Ovary (tissue), 10 donors: ENCODE measurements at places on chromosomes 6 and 20.

- DNase-seq, result no peak
Measured at GRCh38 chr6:38187325-38187724, 367.8 kb downstream of the ZFAND3 start.

- no peak for DNase-seq
Measured at GRCh38 chr6:11008821-11009220, 35.3 kb downstream of the ELOVL2 start.

DNA sequence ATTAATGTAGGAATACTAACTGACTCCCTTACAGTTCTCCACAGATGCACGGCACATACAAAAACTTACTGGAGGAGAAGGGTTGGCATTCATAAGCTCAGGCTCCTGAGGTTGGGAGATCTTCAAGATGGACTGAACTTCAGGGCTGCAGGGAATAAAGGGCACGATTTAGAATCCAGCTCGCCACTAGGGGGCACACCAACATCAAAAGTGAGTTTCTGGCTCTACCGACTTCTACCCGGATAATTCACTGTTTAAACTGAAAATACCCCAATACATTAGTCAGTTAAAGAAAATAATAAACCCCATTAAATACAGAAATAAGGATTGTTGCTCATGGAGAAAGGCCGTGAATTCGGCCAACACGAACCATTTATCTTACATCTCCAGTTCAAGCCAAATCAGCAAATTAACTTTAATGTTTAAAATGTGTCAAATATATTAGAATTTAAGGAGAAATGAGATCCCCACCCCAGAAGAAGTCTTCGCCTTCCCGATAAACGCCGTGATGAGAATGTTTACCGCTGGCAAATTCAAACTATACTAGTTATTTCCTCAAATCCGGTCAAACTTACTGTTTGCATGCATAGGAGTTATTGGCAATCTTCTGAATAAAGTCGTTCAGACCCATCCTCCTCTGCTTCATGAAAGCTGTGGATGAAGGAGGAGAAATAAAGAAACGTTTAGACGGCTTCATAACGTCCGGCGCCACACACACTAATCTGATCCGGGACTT lies 121.7 kb upstream of the SLC2A12 start:
- peak; percentile 90 for DNase-seq

DNA sequence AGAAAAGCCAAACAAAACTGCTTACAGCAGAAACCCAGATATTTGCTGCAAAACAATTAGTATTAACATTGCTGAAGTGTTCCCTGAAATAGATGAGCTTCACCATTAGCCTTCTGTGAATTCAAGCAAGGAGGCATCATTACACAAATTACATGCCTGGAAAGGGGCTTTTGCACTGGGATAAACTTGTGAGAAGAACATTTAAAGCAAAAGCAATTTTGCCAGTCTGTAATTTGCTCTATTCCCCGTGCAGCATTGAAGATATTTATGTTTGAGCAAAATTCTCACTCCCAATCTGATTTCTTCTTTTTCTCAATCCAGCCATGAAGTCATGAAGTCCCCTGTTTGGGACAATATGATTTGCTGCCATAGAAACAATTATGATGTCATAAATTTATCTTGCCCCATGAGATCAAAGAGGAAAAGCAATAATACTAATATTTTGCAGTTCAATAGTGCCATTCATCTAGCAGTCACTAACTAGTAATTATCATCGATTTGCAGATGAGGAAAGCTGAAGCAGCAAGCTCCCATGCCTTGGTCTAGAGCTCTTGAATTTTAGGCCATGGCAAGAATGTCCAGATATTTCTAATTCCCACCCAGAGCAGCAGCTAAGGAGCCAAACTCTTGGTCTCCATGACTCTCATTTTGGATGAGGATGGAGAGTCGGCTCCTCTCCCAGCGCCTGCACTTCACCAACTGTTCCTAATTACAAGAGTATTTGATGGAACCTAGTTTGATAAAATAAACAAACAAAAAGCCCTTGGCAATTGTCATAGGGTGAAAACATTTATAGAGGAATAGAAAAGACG lies 49.5 kb upstream of the CCN6 start:
- DNase-seq, result no peak

- DNase-seq, result no peak
Measured at GRCh38 chr20:41403604-41404003, 37.0 kb upstream of the EMILIN3 start.

DNA sequence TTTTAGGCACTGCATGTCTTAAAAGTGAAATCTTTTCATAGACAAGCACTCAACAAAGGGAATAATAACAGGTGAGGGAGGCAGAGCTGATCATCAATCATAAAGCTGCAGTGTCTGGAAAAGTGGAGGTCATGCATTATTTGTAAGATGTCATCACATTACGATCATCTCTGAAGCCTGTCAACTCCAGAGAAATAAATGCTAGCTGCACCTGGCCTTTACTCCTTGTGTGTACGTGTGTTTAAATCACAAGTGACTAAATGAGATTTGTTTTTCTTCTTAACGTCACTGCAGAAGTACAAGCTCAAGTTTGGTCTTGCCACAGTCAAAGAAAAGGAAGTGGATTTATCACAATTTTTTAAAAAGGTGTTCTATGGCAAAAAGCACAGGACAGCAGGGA lies 275.5 kb upstream of the SGK1 start:
- DNase-seq, result no peak

GRCh38 chr6:119323931-119324330 lies 25.6 kb downstream of the MAN1A1 start:
- no peak for DNase-seq

DNA sequence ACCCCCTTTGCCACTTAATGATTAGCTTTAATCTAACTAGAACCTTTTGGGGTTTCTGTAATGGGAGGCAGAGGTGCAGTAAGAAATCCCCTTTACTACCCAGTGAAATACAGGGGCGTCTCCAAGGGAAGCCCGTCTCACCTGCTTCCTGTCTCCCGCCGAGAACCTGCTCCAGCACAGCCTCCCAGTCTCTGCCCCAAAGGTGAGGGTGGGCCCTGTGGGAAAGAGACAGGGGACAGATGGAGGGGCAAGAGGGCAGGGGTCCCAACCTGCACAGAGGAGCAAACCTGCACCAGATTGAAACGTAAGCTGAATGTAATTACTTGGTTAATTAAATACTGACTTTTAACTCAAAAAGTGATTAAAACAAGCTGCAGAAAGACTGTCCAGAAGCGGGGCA lies 474.2 kb upstream of the SULF2 start:
- no peak for DNase-seq

DNA sequence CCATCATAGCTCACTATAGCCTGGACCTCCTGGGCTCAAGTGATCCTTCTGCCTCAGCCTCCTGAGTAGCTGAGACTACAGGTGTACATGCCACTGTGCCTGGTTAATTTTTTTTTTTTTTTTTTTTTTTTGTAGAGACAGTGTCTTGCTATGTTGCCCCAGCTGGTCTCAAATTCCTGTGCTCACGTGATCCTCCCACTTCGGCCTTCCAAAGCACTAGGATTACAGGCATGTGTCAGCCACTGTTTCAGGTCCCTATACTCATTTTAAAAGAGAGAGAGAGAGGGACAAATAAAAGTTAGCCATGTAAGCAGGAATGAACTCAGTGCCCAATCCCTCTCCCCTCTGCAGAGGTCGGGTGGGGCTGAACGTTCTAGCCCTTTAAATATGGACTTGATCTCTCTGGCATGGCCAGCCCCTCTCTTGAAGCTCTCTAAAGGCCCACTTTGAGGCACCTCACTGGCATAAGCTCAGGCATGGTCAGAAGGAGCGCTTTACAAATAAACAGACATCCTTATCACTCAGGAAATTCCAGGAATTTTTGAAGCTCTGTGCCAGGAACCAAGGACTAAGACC lies 9.0 kb upstream of the SERPINB1 start:
- DNase-seq, result no peak

GRCh38 chr6:45605971-45606370 lies 228.2 kb upstream of the SUPT3H start:
- no peak for DNase-seq

- no peak for DNase-seq
Measured at GRCh38 chr6:90107771-90108282, 188.8 kb downstream of the BACH2 start.

GRCh38 chr20:36098364-36098763 lies 56.2 kb upstream of the EPB41L1 start:
- no peak for DNase-seq

- peak; percentile 22 for DNase-seq
Measured at GRCh38 chr6:32785781-32786533, 22.6 kb upstream of the HLA-DQB2 start.

DNA sequence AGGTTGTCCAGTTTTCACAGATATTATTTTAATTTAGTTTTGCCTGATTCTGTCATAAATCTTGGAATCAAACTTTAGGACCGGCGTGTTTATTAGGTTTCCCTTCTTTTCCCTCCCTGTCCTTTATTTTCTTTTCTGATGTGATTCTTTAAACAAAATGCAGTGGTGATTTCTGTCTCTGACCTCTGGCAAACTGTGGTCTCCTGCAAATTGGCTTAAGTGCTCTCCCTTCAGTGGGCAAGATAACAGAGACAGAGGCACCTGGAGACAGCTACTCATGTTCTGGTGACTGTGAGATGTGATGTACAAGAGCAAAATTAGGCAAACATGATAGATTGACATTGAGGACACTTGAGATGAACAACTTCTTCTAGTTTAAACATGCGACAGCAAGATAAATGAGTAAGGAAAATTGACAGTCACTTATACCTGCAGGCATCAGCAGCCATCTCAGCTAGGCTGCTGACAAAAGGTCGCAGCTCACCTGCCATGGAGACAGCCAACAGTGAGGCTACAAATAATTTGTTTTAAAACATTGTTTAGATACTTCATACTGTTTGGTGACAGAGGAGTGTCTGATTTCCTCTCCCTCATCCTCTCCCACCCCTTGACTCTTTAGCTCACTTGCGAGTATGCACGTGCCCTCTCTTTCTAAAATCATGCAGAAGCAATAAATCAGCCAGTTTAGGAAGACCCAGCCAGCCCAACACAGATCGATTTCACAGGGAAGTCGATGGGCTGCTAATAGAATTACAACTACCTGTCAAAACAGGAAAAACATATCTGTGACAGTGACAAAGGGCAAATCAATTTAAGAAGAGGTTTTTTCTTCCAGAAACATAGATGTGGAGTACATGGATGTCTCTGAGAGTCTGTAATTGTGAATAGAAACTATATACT lies 63.4 kb upstream of the MAP3K7 start:
- no peak for DNase-seq

DNA sequence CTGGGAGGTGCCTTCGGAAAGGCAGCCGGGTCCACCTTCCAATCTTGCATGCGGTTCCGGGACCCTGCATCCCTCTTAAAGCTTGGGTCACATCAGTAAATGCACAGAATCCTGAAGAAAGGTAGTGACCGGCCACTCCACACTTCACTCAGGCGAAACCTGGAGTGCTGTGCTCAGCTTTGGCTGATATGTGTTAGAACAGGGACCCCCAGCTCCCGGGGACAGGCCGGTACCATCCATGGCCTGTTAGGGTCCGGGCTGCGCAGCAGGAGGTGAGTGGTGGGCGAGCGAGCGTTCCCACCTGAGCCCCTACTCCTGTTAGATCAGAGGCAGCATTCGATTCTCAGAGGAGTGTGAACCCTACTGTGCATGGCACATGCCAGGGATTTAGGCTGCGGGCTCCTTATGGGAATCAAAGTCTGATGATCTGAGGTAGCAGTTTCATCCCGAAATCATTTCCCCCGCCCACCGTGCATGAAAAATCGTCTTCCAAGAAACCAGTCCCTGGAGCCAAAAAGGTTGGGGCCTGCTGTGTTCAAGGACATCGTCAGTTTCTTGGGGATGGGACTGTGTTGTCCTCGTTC lies 143.0 kb downstream of the ERMARD start:
- DNase-seq, result no peak

DNA sequence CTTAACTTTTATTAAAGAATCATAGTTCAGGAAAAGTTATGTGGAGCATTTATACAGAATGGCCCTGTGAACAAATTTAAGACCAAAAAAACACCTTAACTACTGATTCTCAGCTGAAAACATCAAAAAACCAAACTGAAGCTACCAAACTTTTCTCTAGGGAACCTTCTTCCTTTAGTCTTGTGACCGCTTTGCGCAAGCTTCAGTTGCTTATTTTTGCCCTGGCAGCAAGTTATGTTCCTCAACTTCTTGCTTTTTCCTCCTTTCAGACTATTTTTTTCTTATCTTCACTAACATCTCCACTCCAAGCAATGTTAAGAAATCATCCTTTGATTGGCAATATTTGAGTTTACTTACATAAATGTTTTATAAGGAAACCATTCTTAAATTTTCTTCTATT lies 100.1 kb downstream of the MYB start:
- DNase-seq, result no peak

- no peak for DNase-seq
Measured at GRCh38 chr20:36308986-36309385, 2.8 kb downstream of the DLGAP4 start.

GRCh38 chr6:10272591-10272990 lies 142.3 kb downstream of the TFAP2A start:
- DNase-seq, result no peak

DNA sequence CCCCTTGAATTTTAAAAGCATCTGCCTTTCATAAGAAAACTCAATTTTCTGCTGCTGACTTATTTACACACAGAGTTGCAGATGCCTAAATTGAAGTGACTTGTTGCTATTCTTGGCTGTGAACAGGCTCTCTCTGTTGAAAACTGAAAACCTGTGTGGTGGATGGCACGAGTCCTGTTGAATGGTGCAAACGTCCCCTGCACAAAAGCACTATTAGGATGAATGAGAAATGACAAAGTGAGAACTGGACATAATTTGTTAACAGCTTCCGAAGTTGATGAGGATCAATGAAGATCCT lies 201.7 kb upstream of the PREP start:
- DNase-seq, result no peak

GRCh38 chr6:111356551-111356950 lies 126.5 kb downstream of the REV3L start:
- DNase-seq, result no peak

DNA sequence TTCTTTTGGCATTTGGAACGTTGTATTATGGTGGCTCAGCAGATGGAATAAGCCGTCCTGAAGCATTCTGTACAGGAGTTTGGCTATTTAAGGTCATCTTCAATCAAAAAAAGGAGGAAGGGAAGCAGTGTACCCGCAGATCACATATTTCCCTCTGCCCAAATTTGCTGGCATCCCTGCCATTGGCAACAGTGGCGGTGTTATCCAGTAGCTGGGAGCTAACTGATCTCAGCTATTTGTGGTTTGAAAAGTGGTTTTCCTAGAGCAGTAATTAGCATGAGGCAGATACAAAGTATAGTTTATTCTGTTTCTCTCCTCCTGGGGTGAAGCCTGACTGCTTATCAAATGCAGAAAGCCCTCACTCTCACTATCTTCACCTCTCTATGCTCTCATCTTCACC lies 576.8 kb downstream of the QKI start:
- DNase-seq, result no peak

DNA sequence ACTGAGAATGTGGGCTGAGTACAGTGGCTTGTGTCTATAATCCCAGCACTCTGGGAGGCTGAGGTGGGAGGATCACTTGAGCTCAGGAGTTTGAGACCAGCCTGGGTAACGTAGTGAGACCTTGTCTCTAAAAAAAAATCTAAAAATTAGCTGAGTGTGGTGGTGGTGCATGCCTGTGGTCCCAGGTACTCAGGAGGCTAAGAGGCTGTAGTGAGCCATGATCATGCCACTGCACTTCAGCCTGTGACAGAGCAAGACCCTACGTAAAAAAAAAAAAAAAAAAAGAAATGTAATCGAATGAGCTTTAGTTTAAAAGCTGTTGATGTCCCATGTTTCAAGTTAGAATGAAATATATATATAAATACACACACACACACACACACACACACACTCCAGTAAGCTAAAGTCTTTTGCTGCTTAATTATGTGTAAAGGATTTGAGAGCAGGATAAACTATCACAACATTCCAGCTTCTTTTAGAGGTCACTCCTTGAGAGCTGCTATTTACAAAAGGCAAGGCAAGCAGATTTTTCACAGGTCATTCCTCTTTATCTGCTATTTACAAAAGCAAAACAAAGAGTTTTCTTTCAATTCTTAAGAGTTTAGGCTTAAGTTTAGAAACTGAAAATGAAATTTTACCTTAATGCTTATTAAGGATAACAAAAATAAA lies 4.7 kb upstream of the MICAL1 start:
- no peak for DNase-seq
